ENCODE measurements at places on chromosomes 7 and 10.

DNA sequence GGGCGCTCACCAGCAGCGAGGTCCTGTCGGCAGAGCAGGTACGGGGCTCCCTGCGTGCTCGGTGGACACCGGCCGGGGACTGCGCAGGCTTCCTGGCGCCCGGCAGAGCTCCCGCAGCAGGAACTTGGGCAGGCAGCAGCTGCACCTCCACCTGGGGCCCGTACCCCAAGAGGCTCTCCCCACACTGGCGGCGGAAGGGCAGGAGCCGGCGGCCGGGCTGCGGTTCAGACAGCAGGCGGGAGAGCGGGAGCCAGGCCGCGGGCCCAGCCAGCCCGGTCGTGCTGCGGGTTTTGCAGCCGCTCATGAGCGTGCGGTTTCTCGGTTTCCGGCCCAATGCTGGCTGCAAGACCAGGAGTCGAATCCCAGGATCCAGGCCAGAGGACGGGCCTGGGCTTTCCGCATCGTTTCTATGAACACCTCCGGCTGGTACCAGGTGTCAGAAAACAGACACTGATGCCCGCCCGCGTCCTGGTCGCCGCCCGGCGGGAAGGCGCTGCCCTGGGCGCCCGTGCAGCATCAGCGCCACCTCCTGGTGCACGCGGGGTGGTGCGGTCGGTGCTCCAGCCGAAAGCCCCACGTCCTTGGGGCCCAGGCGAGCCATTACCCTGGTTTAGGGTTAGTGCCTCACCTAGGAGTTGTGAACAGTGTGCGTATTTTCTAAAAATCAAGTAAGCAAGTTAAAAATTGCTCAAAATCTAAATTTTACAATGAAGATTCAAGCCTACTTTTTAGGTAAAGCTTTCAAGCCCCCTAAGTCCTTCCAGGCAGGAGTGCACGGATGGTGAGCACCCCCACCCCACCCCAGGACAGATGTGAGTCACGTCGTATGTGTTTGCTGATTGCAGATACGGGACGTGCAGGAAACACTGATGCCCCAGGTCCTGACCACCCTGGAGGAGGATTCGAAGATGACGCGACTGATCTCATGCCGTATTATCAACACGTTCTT, 47.4 kb upstream of the PRKAR1B start:
- DNase-seq: no peak

DNA sequence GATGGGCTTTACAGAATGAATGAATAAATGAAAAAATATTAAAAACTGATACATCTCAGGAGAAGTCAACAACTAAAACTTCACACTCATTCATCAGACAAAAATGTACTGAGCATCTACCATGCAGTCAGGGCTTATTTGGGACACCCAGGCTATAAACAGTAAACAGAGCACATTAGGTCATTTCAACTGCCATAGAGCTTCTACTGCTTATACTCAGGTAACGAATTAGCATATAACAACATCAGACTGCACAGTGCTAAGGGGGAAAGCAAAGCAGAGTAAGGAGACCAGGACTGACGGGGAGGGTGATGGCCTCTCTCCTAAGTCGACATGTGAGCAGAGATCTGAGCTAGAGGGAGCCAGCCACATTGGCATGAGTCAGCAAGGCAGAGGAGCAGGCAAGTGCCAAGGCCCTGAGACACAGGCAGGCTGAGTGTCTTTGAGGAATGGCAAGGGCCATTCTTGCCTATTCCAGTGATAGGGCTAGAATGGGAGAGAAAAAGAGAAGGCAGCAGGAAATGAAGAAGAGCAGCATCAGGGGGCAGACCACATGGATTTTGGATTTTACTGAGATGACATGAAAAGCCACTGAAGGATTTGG, 528.9 kb downstream of the PARD3 start:
- DNase-seq: no peak

GRCh38 chr10:103545366-103545765, 51.9 kb downstream of the NEURL1 start:
- no peak for DNase-seq

GRCh38 chr10:4018054-4018511, 233.1 kb upstream of the KLF6 start:
- no peak for DNase-seq

DNA sequence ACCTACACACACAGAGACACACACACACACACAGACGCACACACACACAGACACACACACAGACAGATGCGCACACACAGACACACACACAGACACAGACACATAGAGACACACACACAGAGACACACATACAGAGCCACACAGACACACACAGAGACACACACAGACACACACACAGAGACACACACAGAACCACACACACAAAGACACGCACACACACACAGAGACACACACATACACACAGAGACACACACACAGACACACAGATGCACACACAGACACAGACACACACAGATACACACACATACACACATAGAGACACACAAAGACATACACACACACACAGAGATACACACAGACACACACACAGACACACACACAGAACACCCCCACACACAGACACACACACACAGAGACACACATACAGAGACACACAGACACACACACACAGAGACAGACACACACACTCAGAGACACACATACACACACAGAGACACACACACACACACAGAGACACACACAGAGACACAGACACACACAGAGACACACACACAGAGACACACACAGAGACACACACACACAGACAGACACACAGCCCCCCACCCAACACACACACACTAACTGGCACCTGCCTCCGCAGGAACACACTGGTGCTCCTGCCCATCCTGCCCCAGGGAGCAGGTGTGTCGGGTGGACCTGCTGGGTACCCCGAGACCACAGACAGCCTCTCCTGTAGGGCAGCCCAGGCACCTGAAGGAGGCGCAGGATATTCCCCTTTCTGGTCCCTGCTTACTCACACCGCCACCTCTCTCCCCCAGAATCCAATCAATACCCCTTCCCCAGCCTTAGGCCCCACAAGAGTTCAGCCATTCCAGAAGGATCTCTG, 5.4 kb upstream of the FZD9 start:
- no peak for DNase-seq

DNA sequence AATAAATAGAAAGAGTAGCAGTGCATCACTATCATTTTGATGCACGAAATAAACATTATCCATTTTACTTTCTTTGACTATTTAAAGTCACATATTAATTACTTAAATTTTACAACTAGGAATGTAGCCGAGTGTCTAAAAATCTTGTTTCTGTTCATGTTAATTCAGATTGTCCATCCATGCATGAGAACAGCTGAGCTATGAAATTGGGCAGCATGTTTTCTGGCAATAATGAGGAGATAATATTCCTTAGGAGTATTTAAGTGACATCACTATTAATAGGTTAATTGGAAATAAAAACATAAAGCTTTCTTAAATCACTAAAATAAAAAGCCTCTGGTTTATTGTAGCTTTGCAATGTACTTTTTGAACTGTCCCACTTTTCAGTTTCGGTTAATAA, 293.8 kb downstream of the PHTF2 start:
- no peak for DNase-seq

- DNase-seq: no peak
Measured at GRCh38 chr10:43944381-43945093, 295.9 kb upstream of the ZNF32 start.

- DNase-seq: no peak
Measured at GRCh38 chr10:29692121-29692539, 57.4 kb upstream of the SVIL start.

GRCh38 chr7:55504093-55504859, 68.0 kb downstream of the VOPP1 start:
- no peak for DNase-seq

- DNase-seq: no peak
Measured at GRCh38 chr10:86048571-86048970, 318.0 kb downstream of the GRID1 start.

GRCh38 chr10:113519681-113520115, 33.2 kb upstream of the HABP2 start:
- DNase-seq: no peak

- no peak for DNase-seq
Measured at GRCh38 chr7:151992375-151992774, 33.1 kb upstream of the GALNT11 start.

DNA sequence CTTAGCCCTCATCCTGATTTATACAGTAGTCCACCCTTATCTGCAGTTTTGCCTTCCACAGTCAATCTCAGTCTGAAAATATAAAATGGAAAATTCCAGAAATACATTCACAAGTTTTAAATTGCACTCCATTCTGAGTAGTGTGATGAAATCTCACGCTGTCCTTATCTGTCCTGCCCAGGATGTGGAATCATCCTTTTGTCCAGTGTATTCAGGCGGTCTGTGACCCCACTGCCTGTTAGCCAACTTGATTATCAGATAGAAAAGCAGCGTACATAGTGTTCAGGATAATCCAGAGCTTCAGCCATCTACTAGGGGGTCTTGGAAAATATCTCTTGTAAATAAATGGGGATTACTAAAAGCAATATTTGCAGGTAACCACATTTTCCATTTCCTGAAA, 146.3 kb downstream of the MALRD1 start:
- no peak for DNase-seq

DNA sequence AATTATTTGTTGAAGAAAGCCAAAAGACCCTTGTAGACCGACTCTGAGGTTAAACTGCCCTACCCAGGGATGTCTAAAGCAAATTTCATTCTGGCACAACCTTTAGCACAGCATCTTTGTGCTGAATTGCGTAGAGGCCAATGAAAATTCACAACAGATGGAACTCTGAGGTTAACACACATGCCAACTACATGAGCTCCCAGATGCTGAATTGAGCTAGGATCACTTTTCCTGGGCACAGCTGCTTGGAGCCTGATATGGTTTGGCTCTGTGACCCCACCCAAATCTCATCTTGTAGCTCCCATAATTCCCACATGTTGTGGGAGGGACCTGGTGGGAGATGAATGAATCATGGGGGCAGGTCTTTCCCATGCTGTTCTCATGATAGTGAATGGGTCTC, 158.0 kb upstream of the PTN start:
- no peak for DNase-seq

- DNase-seq: no peak
Measured at GRCh38 chr7:127905021-127905420, 126.2 kb downstream of the LRRC4 start.

DNA sequence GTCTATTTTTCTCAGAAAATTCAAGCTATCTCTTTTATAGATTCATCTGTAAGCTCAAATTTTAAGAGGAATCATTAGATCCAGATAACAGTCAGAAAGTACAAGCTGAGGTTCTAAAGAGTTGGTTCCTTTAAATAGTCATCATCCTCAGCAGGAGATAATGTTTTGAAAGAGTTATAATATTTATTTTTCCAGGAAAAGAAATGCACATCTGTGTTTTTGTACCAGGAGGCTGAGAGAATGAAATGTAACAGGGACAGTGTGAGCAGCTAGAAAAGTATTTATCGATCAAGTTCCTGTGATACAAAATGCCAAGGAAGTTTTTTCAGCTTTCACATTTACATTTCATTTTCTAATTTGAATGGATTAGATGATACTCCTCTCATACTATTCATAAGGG, 120.2 kb upstream of the LRRTM3 start:
- no peak for DNase-seq

DNA sequence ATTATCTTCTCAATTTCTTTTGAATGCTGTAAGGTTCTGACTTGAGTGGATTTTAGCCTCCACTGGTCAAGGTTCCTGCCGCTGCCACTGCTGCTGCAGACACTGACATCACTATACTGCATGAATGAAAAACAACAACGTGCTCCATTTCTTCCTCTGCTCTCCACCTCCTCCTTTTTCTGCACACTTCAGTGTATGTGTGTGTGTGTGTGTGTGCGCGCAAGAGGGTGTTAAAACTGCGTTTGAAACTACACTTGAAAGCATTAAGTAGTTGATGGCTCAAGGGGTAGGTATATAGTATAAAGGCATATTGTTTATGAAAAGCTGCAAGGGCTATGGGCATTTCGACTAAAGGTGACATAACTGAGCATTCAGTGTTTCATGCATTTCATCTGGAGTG, 3.5 kb downstream of the GLCCI1 start:
- DNase-seq: no peak

GRCh38 chr10:20634839-20635238, 262.3 kb downstream of the NEBL start:
- DNase-seq: no peak

- DNase-seq: no peak
Measured at GRCh38 chr10:21263839-21264238, 261.6 kb downstream of the SKIDA1 start.

- no peak for DNase-seq
Measured at GRCh38 chr10:97291357-97292096, 910 bp downstream of the ARHGAP19 start.

DNA sequence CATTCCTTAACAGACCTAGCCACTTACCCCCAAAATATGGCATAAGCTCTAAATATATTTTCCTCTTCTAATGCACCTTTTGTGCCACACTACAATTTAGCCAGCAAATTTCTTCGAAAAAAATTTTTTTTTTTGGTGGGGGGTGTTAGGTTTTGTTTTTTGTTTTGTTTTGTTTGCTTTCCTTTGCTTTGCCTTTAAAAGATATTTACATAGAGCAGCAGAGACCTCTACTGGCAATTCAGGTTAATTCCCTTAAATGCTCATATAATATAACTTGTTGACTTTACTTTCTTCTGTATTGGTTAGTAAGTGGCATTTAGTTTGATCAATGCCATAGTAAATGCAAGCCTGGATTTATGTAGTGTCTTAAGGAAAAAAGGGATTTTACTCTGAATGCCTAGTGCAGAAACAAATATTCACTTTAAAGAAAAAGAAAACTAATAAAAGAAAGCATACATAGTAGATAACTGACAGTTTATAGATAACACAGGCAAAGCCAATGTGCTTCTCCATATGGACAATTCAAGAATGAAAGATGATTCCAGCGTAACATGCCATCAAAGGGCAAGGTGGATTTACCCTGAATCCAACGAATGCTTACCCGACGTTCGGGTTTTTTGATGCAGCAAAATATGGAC, 1250.6 kb downstream of the GATA3 start:
- no peak for DNase-seq

GRCh38 chr7:27459731-27460053, 203.0 kb downstream of the HIBADH start:
- peak; percentile 58 for DNase-seq

All from GM04504 (cell line).